ENCODE measurements at places on chromosomes 1 and 21.

DNA sequence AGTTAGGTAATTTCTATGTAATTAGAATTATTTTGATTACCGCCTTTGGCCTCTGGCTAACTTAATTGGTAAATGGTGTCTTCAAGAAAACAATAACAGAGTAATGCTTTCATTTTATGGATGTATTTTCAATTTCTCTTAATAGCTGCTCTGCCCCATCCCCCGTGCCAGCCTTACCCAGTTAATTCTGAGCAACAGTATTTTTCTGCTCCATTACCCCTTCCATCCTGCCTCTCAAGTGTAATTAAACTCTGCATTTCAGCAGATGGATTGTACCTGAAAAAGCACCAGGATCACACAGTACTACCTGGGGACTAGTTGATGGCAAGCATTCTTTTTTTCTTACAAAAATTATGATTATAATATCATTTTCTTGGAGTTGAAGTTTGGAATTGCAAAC lies 104.2 kb downstream of the KIAA0319L start:
- no peak for DNase-seq

DNA sequence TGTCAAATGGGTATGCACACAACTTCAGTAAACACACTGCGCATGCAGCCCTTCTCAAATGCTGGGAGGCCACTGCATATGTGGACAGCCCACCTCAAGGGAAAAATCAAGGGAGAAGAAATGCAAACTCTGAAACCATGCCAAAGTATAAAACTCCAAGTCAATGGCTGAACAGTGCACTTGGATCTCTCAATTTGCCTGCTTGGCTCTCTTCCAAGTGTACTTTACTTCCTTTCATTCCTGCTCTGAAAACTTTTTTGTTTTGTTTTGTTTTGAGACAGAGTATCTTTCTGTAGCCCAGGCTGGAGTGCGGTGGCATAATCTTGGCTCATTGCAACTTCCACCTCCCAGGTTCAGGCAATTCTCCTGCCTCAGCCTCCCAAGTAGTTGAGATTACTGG lies 18.8 kb upstream of the COP1 start:
- no peak for DNase-seq

- no peak for DNase-seq
Observed at GRCh38 chr1:4369335-4369734, 285.1 kb upstream of the AJAP1 start.

DNA sequence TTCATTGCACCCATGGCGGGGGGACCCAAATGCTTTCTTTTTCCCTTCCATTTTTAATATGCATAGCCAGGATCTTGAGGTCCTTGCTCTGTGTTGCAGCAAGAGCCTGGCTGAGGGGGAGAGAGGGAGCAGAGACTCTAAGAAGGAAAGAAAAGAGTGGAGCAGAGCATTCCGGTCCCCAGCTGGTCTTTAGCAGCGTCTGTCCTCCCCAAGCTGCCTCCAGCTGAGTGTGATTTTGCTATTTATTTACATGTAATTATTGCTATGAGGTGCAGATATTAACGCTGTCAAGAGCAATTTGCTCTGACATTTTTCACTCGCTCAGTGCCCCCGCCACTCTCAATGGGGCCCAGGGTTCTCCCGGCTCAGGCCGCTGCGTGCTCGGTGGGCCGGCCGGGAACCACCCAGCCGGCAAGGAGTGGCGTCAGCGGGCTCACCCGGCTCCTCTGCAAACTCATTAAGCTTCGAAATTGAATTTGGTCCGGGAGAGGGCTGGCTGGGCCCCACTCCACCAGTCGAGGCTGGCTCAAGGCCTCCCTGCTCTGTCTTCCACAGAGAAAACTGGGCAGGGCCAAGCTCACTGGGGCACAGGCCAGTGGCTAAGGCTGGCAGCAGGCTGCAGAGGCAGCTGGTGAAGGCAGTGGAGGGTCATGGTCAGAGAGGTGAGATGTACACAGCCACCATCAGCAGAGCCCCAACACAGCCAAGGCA lies 93.2 kb downstream of the PAX7 start:
- no peak for DNase-seq

DNA sequence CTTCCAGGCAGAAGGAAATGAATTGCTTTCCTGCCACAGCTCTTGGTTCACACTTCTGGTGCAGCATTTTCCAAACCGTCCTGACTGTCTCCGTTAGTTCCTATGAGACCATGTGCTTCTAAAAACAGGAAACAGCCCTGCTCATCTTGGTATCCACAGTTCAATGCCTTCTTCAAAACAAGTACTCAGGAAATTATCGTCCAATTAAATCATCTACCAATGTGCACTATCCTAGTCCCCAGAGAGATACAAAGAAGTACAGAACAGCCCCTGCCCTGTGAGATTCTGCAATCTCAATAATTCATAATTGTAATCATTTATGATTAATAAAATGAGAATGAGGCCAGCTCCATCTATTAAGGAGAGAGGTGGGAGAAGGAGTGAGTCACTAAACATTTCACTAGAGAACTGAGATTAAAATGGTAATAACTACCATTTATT lies 11.2 kb downstream of the CLEC20A start:
- no peak for DNase-seq

- no peak for DNase-seq
Observed at GRCh38 chr1:246641394-246641793, 75.1 kb downstream of the CNST start.

GRCh38 chr1:83554174-83554573 lies 444.8 kb downstream of the TTLL7 start:
- no peak for DNase-seq
